ENCODE measurements at places on chromosomes 2 and 18.

DNA sequence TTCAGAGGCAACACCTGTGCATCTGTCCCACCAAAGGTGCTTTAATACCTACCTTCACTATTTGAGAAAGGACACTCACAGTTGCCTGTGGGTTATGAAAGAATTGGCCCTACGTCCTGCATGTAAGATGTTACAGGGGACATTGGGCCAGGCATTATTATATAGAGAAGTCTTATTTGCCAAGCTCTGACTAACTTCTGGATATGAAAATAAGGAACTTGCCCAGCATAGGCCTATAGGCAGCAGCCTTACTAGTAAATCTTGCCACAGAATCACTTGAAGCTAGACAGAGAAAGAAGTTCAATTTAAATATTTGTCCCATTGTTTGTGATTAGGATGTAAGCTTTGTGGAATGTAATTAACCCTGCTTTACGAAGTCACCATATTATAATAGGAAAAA, 41.7 kb downstream of the NLRC4 start:
- no peak for DNase-seq

DNA sequence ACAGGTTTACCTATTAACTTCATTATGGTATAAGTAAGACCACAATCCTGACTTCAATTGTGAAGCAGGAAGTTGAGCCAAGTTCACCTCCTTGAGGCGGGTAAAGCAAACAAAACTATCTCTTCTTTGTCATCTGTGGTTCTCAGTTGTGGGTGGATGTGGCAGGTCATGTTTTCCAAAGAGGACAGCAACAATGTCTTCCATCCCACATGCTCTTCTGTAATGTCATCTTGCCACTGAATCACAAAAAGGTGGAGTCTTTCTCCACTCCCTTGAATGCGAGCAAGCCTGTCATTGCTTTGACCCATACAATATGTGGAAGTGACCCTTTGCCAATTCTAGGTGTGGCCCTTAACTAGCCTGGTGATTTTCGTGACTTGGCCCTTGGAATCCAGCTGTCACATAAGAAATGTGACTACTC, 98.7 kb downstream of the GRB14 start:
- no peak for DNase-seq

- peak; percentile 66 for DNase-seq
Measured at GRCh38 chr2:68423966-68424650, 43.0 kb downstream of the FBXO48 start.

DNA sequence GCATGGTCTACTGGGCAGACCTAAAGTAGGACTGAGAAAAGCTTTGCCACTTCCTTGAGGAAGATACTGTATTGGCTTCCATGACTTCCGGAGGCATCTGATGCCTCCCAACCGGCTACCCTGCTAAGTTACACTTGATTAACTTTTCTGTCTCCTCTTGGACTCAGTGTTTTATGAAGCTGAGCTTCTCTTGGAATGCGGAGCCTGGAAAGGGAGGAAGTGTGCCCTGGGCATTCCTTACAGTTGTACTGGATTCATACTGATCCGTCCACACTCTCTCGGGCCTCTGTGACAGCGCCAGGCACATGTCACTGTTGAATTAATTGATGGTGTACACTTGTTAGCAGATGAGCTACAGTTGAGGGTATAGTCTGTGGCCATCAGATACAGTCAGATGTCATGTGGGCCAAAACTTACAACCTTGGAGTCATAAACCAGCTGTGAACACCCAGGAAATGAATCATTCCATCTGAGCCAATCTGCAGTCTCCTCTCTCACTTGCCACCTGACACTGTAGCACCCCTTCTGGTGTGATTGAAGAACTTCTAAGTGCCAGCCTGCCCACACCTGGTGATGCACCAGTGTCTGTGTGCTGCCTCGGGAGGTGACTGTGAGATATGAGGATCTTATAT, 122.5 kb downstream of the FHOD3 start:
- peak; percentile 17 for DNase-seq

DNA sequence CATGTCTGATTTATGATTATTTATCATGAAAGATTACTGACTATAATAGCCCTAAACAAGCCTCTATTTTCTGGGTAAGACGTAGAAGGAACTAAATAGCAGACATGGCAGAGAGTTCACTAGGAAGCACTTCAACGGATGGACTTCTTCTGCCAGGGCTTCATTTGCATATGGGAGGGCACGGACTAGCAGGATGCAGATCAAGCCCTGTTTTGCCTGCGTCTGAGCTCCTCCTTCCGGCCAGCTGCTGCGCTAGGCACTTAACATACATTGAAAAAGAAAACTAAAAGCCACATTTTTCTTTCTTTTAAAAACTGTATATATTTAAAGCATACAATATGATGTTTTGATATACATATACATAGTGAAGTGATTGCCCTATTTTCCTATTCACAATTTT, 340.0 kb upstream of the MEX3C start:
- no peak for DNase-seq

GRCh38 chr2:239548965-239549595, 148.3 kb upstream of the HDAC4 start:
- DNase-seq = no peak

DNA sequence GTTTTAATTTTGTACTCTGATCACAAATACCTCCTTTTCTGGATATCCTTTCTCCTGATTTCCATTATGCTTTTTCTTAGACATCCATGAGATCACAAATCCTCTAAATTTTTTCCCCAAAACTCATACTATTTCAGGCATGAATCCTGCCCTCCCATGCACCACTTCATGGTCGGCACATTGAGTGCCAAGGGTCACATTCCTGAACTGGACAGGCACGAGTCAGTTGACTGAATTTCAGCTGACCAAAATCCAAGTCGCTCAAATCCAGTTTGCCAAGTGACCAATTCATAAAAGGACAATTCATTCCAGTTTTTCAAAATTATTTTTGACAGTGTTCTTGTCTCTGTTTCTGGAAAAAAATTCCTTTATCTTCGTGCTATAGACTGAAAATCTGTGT, 22.1 kb downstream of the DYNAP start:
- DNase-seq = no peak

DNA sequence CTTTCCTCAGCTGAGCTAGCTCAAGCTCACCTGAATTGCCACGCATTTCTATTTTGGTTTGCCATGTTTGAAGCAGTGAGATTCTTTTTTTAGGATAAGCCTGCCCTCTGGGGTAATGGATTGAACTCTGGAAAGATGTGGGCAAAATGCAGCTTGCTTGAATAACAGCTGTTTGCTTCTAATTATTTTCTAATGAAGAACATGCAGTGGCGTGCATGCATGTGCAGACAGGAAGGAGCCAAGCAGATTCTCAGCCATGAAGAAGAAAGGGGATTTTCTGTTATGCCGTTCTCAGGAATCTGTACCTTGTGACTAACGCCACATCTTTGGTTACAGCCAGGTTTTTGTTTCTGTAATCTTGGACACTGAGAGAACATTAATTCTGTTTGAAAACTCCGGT, 171.2 kb downstream of the ANTXR1 start:
- no peak for DNase-seq

DNA sequence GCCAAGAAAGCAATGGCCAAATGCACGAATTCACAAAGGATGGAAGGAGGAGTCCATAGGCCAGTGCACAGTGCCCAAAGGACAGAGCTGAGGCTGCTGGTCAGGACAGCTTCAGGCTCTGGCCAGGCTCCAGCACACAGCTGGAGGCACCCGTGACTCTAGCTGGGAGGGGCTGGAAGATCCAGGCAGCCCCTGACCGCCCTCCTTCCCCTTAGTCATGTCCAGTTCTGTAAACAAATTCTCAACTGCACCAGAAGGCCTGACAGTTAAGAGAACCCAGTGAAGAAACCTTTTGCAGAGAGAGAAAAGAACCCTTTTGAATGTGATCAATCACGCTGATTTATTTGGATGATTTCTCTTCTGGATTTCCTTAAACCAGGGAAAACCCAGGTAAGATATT, 7.7 kb upstream of the YWHAQ start:
- DNase-seq = no peak

DNA sequence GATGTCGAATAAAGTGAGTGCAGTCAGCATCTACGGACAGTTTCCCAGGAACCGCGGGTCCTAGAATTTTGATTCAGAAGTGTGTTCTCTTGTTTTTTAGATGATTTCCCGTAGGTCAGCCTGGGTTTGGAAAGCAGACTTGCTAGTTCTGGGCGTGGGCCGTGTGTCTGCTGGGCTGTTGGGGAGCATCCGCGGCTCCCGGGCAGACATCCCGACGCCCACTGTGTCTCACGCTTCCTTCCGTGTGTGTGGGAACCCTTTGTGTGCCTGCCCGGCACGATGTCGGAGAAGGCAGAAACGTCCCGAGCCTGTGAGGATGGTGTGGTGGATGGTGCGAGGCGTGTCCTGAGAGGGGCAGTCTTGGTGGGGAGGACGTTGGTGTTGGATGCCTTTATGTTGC, 18.4 kb downstream of the CTDP1 start:
- DNase-seq = no peak

GRCh38 chr2:76204048-76204447, 493.3 kb upstream of the GCFC2 start:
- no peak for DNase-seq

DNA sequence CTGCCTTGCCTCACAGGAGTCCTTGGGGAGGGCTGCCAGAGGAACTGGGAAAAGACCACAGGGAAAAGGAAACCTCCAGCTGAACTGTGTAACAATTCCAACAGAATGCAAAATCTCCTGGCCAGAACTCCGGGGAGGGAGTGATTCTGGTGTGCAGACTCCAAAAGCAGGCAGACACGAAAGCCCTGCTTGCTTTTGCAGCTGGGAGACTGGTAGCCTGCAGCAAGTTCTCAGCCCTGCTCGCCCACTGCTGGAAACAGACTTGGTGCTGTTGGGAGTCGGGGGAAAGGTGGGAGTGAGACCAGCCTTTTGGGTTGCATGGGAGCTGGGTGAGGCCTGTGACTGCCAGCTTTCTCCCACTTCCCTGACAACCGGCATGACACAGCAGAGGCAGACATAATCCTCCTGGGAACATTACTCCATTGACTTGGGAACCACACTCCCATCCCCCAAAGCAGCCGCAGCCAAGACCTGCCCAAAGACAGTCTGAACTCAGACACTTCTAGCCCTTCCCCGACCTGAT, 26.0 kb upstream of the NMI start:
- DNase-seq = no peak

- no peak for DNase-seq
Measured at GRCh38 chr2:46564350-46564749, 85.0 kb downstream of the TMEM247 start.

DNA sequence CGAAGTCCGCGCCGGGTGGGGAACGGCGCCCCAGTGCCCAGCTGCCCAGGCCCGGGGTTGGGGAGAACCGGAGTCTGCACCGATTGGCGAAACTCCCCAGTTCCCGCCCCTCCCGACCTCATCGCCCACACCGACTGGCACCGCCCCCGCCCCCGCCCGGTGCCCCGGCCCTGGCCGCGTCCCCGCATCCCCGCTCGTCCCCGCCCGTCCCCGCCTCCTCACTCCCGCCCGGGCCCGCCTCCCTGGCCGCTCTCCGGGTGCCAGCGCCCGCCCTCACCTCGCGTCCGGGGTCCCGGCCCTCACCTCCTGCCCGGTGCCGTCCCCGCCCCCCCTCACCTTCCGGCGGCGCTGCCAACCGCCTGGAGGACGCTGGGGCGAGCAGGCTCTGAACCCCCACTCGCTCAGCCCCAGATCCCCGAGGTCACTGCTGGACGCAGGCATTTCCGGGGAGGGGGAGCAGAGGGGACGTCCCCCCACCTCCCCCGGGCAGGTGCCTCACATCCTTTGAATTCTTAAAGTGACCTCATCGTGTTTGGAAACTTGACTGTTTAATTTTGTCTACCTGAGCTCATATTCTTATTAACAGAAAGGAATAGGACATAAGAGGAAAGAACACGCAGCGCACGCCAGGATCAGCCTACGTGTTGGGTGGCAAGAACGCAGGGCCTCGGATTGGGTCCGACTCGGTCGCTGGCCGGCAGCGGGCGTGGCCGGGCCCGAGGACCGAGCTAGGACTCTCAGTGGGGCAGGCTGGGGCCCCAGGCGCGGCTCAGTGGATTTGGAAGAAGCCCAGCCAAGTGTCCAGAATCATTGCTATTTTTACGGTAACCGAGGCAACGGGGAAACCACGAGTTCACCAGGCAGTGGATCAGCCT, at the start of gene FAM110C:
Gene FAM110C, minus strand, starts transcription at position 35 of the 875 bp plus-strand sequence. CDS start 120 bp downstream, outside the sequence.
- peak; percentile 31 for DNase-seq

GRCh38 chr2:207142461-207142860, 23.3 kb downstream of the KLF7 start:
- no peak for DNase-seq

GRCh38 chr2:62727876-62728566, 22.5 kb downstream of the EHBP1 start:
- DNase-seq = no peak

DNA sequence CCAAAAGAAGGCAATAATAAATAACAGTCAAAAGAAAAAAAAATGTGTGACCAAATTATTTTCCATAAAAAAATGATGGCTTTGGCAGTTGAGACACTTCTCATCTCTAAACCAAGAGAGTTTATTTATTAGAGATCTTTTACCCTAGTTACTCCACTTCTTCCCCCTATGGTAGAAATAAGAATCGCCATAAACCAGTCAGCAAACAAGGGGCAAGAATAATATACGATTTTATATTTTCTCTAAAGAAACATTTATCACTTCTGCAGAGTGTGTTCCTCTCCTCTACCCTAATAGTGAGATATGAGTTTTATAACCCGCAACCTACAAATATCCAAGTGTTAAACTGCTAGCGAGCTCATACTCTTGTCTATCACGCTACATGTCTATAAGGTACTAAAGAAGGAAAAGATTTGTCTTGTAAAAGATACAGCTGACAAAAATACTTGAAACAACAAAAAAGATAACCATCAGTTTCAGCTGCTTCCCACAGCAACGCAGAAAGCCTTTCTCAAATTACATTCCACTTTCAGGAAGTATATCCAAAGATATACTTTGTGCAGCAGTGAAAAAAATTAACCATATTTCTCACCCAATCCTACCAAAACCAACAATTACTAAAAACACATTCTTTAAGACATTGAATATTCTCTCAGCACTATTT, 2.3 kb downstream of the RNF103 start:
- DNase-seq = no peak

- DNase-seq = no peak
Measured at GRCh38 chr2:204655101-204655500, 109.8 kb downstream of the PARD3B start.

DNA sequence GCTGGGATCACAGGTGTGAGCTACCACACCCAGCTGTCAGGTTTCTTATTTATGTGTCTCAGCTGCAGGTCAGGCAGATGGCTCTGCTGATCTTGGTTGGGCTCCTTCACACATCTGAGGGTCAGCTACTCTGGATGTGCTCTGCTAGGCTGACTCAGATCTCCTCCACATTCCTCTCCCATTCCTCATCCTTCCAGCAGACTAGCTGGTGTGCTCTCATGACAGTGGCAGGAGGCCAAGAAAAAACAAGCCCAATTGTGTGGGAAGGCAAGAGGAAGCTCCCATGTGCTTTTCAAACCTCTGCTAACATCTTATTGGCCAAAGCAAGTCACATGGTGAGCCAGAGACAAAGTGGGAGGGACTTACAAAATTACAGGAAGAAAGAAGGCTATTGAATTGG, 11.7 kb upstream of the MSH6 start:
- DNase-seq = no peak
